ENCODE measurements at places on chromosomes 7 and 10. TPM values are rescaled to one million over a fixed set of nuclear protein-coding genes. Genes with fewer than 3 reads are reported as not detected.

GRCh38 chr10:86168256-86168655, 198.3 kb downstream of the GRID1 start:
- no peak overlapping the region for H3K27ac ChIP-seq
- DNase-seq: no peak
- no peak overlapping the region for H3K4me3 ChIP-seq

- no peaks in the 10 kb centered on the region for H3K4me1 ChIP-seq
- no peak overlapping the region for H3K4me3 ChIP-seq
- no peaks in the 10 kb centered on the region for H3K36me3 ChIP-seq
- no peaks in the 10 kb centered on the region for H3K27me3 ChIP-seq
Measured at GRCh38 chr7:25636168-25636567, 407.9 kb upstream of the NPVF start.

DNA sequence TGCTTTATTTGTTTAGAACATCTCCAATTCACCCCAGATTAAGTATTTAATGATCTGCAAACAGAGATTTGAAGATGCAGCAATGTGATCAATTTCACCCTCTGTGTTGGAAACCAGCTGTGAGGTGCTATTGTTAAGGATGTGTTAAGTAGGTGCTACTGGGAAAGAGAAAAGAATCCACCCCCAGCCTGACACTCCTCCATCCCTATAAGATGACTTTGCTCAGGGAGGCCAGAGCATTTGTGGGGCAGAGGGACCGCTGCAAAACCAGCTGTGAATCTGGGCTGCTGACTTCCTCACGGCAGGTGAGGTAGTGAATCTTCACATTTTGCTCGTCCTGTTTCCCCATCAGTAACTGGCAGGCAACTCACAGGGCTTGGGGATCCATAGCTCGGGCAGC, 297.5 kb downstream of the GFRA1 start:
- no peaks in the 10 kb centered on the region for H3K36me3 ChIP-seq
- DNase-seq: no peak
- H3K4me3 ChIP-seq: no peak overlapping the region
- H3K4me1 ChIP-seq: no peaks in the 10 kb centered on the region
- no peak overlapping the region for H3K27ac ChIP-seq

UCN3 gene
- total RNA-seq: not detected

TWIST1 gene
- 41.6 TPM for total RNA-seq

ZNF655 gene
- 60.6 TPM for total RNA-seq

Data from A673 (cell line).